Mesendoderm (in vitro differentiated cells): ENCODE measurements at places on chromosomes 6 and 20.

GRCh38 chr6:45631396-45631795, 253.7 kb upstream of the SUPT3H start:
- DNase-seq, result no peak

DNA sequence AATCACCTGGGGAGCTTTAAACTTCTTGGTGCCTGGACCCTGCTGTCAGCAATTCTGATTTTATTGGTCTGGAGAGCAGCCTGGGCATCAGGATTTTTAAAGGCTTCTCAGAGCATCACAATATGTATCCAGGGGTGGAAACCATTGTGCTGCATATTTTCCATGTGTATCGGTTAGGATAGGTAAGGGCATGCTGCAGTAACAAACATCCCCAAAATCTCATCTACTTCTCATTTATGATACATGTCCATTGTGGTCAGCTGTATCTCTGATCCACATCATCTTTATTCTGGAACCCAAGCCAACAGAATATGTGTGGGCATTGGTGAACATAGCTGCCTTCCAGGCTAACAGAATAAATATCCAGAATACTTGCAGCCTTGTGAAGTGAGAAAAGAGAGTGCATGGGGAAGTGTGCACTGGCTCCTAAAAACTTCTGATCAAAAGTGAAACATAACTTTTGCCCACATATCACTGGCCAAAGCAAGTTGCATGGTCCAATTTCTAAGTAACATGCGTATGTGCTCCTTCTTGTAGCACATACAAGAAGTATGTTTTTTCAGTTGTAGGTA, 215.1 kb downstream of the ZMYND8 start:
- DNase-seq, result no peak

DNA sequence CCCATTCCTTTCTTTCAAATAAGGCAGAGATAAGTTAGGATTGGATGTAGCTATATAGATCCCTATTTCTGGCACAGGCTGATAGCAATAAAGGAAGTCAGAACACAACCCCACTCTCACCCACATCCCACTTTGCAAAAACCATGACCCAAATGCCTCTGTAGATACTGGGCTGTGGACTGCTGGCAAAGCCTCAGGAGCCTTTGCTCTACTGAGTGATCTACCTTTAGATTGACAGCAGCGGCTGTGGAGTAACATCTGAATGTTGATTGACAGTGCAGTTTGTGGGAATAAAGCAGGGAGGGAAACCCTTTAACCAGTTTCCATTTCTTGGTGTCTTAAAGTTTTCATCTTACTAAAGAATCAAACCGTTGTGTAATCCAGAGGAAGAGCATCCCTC, 6.7 kb upstream of the TMEM30A start:
- DNase-seq, result no peak

DNA sequence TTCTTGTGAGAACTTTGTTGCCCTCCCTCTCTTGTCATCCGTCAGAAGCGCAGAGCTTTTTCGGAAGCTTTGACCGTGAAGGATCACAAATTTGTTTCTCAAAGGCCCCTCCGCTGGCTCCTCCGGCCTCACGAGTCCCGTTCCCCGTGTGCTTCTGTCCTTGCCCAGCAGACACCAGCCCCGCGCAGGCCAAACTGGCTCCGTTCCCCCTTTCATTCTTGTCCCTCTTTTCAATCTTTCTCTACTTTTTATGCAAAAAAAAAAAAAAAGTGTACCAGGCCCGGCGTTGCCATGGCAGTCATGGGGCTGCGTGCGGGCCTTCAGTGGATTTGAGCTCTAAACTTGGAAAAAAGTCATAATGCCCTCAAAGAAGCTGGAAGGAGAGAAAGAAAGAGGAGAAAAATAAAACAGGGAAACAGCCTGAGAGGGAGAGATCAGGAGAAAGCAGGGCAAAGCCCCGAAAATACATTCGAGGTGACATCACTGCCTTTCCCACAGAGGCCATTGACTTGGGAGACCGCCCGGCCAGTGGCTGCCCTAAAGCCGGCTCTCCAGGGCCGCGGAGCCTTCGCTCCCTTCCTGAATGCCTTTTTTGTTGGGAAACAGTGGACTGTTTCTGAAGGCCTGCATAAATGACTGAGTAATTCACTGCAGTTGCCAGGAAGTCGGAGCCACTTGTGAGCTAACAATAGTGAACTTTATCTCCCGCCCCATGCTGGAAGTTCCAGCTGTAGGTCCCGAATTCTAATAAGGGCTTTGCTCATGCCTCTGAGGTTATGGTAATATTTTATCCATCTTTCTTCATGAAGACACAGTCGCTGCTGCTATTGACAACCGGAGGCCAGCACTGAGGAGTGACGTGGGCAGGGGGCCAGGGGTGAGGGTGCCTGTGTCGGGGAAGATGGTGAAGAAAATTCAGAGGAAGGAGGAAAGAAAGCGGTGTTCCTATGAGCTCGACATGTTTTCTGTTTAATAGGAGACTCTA, 670.9 kb downstream of the QKI start:
- DNase-seq, result peak; percentile 79

DNA sequence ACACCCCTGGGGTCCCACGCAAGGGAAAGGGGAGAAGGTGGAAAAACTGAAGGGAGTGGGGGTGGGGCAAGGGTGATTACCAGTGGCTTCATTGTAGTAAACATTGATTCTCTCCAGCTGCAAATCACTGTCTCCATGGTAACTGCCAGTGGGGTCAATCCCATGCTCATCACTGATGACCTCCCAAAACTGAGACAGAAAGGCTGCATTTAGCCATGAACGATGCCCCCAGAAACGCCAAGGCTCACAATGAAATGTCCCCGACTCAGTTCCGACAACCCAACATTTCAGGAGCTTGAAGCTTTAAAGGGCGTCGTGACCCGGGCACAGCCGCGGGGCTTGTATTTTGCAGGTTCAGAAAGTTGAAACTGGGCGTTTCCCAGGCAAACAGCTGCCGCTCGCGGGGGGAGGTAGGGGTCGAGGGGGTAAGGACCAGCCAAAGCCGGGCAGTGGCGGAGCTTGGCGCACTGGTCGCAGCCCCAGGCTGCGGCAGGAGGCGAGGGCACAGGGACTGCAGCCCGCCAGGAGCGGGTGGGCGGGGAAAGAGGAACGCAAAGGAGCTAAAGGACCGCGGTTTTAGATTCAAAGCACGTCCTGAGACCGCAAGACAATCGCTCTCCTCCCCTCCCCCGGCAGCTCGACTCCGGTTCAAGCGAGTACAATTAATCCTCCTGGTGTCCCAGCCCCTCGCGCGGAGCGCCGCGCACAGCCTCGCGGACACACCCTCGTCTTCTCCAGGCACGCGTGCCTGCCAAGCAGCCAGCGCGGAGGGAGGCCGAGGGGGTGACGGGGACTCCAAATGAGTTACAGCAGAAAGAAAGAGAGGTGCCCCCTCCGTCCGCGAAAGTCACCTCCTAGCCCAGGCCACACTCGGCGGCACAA, 731 bp downstream of the TUBB2B start:
- DNase-seq, result peak; percentile 81

- DNase-seq, result peak; percentile 70
Observed at GRCh38 chr20:36574366-36575135, 1.2 kb downstream of the TGIF2 start.
